Left kidney (tissue), 8 donors: ENCODE measurements at places on chromosomes 3 and 15.

- no peak for DNase-seq
These were observed 2.4 kb downstream of the CSRNP1 start for GRCh38 chr3:39150803-39151631.

DNA sequence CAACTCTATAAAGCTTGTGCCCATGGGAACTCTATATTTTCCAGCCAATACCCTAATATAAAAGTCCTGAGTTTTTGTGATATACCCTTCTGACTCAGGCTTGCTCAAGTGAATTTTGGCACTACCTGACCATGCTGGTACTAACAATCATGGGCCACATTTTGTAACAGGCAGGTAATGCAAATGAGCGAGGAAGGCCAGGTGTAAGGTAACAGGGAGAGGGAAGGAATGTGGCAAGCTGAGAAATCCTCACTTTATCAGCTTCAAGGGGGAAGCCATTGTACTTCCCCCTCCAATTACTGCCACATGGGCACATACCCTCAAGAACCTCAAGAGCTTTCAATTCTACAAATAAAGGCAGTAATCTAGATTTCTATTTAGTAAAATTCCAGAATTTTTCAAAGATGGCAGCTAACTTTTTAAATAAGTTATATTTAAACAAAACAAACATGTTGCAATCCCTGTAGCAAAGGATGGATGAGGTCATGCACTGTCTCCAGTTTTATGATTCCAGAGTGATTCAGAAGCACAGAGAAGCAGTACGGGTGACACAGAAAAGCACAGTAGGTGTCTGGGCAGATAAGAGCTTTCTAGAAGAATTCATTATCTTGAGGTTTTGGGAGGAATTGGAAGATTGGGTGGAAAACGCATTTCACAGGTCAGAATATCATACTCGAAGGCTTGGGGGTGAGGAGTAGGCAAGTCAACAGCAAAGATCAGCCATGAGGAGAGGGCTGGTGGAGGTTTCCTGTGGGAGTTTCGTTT, 87.6 kb downstream of the FOXP1 start:
- DNase-seq, result no peak

- DNase-seq, result no peak
These were observed 176.3 kb downstream of the ZNF621 start for GRCh38 chr3:40701016-40701588.

- DNase-seq, result no peak
These were observed 26.7 kb upstream of the KLHL6 start for GRCh38 chr3:183582161-183582560.

DNA sequence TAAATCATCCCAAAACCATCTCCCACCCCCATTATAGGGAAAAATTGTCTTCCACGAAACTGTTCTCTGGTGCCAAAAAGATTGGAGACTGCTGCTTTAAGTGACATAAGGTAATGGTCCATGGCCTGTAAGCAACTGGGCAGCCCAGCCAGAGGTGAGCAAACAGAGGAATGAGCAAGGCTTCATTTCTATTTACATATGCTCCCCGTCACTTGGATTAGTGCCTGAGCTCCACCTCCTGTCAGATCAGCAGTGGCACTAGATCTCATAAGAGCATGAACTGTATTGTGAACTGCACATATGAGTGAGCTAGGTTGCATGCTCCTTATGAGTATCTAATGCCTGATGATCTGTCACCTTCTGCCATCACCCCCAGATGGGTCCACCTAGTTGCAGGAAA, 1159.8 kb upstream of the ALCAM start:
- no peak for DNase-seq
